ENCODE measurements at places on chromosomes 13 and 19. TPM values are rescaled to one million over a fixed set of nuclear protein-coding genes. Genes with fewer than 3 reads are reported as not detected.

Gene NKG7
- polyA plus RNA-seq = not detected

Gene ZNF235
- polyA plus RNA-seq = 2.7 TPM

Gene RUBCNL
- 0.22 TPM for polyA plus RNA-seq

Gene STOML3
- not detected for polyA plus RNA-seq

Gene C5AR1
- 0.42 TPM for polyA plus RNA-seq

Gene CALR3
- polyA plus RNA-seq = not detected

Gene NACC1
- 98.7 TPM for polyA plus RNA-seq

Gene RDH8
- 0.05 TPM for polyA plus RNA-seq

Gene PCSK4
- 1.3 TPM for polyA plus RNA-seq

Gene GSX1
- not detected for polyA plus RNA-seq

Gene UQCRFS1
- 32.8 TPM for polyA plus RNA-seq

Gene PTGER1
- polyA plus RNA-seq = 0.63 TPM

Gene STK11
- polyA plus RNA-seq = 26.3 TPM

Gene SCGB2B2
- polyA plus RNA-seq = not detected

Gene GTF2F2
- 14.6 TPM for polyA plus RNA-seq

GRCh38 chr13:43804461-43805070 is 17.8 kb upstream of the ENOX1 start:
- no peak for DNase-seq

- no peak for DNase-seq
Observed at GRCh38 chr13:108777421-108778420, 148.3 kb downstream of the MYO16 start.

DNA sequence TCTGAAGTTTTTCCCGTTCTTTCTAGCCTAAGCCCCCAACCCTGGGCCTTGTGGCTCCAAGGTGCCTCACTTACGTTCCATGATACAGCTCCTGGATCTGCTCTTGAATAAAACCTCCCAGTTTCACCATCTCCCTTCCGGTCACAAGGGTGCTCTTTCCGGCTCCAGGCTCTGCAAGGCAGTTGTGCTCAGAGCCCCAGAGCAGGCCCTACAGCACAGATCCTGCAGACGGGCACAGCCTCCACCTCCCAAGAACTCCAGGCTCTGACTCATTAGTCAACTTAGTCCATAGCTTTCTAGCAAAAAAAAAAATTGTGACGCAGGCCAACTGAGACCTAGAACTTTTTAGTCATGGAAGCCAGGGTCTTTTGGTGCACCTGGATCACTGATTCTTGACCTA is 33.9 kb upstream of the SLC7A10 start:
- no peak for DNase-seq

- DNase-seq = peak; percentile 90
Observed at GRCh38 chr19:40650749-40651305, 39.6 kb downstream of the NUMBL start.

GRCh38 chr13:42260903-42261654 is 10.9 kb upstream of the AKAP11 start:
- no peak for DNase-seq

DNA sequence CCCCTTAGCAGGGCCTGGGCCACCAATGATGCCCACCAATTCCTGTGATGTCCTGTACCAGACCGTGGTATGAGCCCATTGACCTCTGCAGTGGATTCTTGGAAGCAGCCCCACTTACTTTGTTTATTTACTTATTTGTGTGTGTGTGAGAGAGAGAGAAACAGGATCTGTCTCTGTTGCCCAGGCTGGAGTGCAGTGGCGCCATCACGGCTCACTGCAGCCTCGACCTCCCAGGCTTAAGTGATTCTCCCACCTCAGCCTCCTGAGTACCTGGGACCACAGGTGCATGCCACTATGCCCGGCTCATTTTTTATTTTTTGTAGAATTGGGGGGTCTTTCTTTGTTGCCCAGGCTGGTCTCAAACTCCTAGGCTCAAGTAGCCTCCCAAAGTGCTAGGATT is 13.0 kb downstream of the MYO9B start:
- no peak for DNase-seq

DNA sequence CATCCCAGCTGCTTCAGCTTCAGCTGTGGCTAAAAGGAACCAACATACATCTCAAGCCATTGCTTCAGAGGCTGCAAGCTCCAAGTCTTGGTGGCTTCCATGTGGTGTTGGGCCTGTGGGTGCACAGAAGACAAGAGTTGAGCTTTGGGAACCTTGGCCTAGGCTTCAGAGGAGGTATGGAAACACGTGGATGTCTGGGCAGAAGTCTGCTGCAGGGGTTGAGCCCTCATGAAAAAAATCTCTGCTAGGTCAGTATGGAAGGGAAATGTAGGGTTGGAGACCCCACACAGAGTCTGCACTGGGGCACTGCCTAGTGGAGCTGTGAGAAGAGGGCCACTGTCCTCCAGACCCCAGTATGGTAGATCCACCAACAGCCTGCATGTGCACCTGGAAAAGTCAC is 279.3 kb downstream of the MZT1 start:
- DNase-seq = no peak

DNA sequence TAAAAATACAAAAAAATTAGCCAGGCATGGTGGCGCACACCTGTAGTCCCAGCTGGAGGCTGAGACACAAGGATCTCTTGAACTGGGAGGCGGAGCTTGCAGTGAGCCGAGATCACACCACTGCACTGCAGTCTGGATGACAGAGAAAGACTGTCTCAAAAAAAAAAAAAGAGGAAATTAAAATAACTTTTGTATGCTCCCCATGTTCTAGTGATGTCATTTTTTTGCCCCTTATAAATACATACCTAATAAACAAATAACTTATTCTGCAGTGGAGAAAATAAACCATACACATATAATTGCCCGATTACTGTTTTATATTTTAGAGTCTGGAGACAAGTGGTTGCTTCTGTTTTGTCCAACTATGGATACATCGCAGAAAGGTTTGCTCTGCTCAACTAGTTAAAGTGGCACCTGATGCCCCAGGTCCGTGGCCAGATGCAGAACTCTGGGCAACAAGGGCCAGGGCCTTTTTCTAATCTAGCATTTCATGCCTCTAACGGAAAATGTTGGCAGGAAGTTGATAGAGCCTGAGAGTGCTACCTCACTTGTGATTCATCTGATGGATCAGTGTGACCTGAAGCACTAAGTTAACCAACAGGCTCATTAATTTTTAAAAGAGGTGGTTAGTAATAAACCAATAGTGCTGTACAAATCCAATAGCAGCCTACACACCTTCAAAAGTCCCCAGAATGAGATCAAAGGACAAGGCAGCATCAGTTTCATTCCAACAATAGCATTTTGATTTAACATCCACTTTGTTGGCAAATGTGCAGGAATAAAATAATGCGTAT is 18.8 kb downstream of the UBE2L5 start:
- DNase-seq = no peak

DNA sequence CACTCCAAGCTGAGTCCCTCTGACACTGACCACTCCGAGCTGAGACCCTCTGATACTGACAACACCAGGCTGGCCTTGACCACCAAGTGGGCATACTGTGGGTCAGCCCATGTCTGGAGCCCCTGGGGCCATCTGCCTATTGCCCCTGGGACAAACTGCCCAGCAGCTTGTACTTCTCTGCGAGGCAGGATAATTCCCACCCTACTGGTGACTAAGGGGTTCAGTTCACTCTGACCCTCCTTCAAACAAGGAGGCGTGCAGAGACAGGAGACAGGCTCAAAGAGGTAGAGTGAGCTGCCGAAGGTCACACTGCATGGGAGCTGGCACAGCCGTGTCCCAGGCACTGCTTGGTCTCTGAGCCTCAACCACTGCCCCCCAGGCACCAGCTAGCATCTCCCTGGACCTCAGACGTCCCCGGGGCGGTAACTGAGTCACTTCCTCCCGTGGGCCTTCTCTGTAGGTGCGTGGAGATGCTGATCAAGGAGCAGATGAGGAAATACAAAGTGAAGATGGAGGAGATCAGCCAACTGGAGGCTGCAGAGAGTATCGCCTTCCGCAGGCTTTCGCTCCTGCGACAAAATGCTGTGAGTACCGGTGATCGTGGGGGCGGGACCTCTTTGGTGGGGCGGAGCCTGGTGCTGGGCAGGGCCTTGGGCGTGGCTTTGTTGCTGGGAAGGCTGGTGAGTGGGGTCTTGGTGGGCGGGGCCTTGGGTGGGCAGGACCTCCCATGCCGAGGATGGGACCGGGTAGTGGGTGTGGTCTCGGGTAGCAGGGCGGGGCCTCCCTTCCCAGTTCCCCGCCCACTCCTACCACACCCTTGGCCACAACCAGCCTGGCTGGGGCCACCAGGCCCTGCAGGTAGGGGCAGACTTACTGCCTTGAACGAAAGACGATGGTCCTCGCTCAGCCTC is 5.8 kb upstream of the USE1 start:
- DNase-seq = no peak

DNA sequence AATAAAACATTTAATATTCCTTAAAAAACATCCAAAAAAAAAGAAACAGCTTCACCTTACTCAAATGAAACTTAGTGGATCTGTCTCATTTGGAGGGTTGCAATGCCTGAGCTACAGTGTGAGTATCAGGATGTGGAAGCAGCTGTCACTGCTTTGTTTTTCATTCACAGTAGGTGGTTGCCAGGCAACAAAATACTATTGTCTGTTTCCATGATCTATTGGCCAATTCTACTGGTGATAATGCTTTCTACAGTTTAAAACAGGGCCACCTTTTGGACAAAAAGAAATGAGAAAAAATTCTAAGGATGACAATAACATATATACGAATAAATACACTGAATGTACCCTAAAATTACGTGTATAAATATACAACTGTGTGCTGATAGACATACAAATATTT is 3.0 kb downstream of the ENOX1 start:
- DNase-seq = no peak

DNA sequence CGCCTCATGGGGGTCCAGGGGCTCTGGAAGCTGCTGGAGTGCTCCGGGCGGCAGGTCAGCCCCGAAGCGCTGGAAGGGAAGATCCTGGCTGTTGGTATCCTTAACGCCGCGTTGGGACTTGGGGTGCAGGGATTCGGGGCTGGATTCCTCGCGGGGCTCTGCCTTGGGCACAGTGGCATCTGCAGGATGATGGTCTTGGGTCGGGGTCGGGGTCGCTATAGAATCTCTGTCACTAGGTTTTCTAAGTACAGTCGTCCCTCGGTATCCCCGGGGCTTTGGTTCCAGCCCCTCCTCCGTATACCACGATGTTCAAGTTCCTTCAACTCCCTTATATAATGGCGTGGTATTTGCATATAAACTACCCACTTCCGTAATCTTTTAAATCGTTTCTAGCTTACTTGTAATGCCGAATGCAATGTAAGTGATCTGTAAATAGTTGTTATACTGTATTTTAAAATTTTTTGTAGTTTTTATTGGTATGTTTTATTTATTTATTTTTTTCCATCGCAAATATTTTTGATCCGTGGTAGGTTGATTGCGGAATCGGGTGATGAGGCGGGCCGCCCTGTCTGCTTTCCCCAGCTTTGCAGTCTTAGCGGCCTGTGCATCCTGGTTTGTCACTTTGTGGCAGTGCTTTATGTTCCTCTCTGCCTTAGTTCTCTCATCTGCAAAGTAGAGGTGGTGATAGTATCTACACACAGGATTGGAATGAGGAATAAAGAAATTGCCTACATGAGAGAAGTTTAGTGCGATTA is 606 bp downstream of the ERCC5 start:
- no peak for DNase-seq

DNA sequence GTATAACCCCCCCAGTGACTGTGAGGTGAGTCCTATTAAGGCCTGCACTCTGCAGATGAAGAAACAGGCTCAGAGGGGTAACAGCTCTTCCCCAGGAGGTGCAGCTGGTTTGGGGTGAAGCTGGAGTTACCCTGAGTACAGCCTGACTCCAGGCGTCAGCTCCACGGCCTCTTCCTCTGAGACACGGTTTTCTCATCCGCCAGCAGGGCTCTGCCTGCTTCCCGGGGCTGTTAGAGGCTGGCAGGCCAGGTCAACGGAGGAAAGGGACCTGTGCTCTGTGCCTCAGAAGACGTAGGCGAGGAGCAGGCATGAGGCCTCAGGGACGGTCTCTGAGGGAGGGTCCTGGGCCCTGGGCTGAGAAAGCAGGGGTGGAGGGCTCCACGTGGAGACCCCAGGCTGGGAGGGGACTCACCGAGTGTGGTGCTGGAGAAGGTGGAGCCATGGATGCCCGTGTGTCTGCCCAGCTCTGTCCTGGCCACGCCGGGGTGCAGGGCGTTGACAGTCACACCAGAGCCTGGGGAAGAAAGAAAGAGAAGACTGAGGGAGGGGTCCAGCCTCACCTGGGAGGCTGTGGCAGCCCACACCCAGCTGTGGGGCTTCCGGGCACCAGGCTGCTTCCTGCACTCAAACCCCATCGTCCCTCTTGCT is 9.0 kb upstream of the GP6 start:
- no peak for DNase-seq

DNA sequence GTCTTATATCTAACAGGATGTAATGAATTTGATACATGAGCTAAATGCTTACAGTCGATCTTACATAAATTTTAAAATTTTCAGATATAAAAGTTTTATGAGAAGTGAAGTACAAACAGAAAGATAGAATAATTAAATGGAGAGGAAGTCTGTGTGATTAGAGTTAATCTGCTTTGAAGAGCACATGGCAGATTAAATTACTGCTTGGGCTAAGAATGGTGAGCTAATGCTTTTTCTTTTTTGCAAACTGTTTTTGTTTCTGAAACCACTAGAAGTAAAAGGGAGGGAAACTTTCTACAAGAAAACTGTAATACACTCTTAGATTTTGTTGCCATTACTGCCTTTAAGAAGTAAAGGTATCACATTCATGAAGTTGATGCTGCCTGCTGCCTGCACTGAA is 96.3 kb upstream of the SPRY2 start:
- no peak for DNase-seq

DNA sequence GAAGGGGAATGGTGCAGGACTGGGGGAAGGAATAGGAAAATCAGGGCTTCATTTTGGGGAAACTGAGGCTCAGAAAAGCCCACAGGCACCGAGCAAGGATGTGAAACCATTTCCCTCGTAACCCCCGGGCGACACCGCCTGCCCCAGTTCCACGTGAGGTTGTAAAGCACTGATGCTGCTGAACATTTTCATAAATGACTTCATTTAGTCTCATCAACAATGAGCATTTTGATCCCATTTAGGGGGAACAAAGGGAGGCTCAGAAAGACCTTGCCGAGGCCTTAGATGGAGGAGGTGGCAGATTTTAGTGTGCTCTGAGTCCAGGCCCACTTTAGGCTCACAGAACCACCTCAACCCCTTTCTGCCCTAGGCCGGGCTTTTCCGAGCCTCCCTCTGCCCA is 20.5 kb upstream of the FBXO27 start:
- DNase-seq = no peak

DNA sequence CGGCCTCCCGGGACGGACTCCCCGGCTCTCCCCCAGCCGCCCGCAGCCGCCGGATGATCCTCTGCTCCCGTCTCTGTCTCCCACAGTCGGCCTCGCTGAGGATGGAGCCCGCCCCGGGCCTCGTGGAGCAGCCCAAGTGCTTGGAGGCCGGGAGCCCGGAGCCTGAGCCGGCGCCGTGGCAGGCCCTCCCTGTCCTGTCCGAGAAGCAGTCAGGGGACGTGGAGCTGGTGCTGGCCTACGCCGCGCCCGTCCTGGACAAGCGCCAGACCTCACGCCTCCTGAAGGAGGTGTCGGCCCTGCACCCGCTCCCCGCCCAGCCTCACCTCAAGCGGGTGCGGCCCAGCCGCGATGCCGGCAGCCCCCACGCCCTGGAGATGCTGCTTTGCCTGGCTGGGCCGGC is 6.8 kb downstream of the ADAT3 start:
- no peak for DNase-seq

- DNase-seq = no peak
Observed at GRCh38 chr13:43057653-43058317, 34.4 kb downstream of the DNAJC15 start.
